ENCODE measurements at places on chromosomes 6 and 20.

DNA sequence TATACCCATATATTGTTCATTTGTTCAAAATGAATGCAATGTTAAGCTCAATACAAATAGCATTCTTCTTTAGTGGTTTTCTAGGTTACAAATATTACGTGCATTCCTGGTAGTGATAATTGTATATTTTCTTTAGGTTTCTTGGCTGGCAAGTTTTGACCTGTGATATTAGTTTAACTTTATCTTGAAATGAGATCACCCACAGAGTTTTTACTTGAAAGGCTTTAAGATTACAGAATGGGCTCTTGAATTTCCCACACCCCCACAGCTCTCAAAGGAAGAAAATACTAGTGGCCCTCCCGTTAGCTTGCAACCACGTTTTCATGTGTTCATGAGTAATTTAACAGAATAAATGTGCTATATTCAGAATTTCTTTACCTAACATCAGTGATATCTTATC, 1315.5 kb upstream of the GJE1 start:
- no peak for DNase-seq

DNA sequence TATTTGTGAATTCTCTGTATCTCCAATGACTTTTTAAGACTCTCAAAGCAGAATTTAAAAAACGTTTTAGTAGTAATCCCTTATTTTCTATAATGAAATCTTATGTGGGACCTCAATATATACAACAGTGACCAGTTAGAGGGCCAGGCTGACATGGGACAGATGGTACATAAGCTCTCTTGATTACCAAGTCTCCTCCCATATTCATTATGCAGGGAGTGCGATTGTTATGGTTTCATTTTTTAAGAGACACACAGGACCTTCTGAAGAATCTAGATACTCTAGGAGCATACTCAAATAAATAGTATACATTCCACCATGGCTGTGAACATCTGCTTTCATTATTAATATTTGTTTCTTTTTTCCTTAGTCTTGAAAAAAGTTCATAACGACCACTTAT, 43.5 kb downstream of the GCLC start:
- DNase-seq: no peak

DNA sequence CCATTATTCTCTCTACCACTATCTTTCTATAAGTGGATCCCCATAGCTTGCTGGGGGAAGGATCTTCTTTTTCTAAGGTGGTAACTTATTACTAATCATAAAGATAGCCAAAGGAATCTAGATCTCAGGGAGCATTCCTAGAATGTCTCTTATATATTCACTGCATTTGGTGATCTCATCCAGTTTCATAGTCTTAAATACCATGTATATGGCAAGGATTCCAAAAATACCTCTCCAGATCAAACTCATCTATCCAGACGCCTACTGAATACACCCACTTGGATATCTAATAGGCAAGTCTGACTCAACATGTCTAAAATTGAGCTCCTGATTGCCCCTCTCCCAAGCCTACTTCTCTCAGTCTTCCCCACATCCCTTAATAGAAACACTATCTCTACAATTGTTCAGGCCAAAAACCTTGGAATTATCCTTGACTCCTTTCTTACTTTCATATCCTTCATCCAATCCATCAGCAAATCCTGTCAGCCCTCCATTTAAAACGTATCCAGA, 264.4 kb downstream of the HACE1 start:
- no peak for DNase-seq

DNA sequence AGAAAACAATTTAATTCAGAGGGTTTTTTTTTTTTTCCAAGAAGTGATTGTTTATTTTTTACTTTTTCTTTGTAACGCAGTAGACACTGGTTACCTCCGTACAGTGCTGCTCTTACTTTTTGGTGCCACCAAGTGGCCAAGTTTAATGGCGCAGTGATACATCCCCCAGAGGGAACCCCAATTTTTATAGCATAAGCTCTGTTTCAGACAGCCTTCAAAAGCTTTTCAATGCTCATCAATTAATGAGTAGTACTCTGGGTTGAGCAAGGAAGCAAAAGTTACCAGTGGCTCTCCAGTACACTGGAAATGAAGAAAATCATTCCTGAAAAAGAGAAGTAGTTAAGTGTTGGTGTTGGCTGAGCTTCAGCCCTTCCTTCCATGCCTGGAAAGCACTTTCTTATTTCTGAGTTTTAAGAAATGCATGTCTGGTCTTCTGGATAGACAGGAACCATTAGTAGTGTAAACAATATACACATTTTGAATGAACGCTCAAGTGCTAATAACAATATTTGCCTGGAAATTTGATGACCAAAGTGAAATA, 129.1 kb upstream of the SMLR1 start:
- peak; percentile 6 for DNase-seq

GRCh38 chr6:98843271-98844243, 9.2 kb downstream of the POU3F2 start:
- DNase-seq: no peak
